Stimulated activated CD4-positive, alpha-beta T cell treated with anti-CD3 and anti-CD28 coated beads, Interleukin-4, amount 100 ng/mL, for 48 hours (primary cell): ENCODE measurements at places on chromosomes 4 and X.
A peak's percentile ranks its signal among the peaks of the same experiment; 100 is the strongest.

GRCh38 chr4:39406763-39407583 is at the start of gene KLB:
TSS of gene KLB (plus strand) at chr4:39406930. CDS start at chr4:39406950, 20 bp downstream.
- DNase-seq: no peak

- no peak for DNase-seq
Measured at GRCh38 chrX:132373610-132374009, 115.2 kb downstream of the MBNL3 start.

GRCh38 chr4:8844976-8845690 is 26.5 kb downstream of the HMX1 start:
- no peak for DNase-seq

DNA sequence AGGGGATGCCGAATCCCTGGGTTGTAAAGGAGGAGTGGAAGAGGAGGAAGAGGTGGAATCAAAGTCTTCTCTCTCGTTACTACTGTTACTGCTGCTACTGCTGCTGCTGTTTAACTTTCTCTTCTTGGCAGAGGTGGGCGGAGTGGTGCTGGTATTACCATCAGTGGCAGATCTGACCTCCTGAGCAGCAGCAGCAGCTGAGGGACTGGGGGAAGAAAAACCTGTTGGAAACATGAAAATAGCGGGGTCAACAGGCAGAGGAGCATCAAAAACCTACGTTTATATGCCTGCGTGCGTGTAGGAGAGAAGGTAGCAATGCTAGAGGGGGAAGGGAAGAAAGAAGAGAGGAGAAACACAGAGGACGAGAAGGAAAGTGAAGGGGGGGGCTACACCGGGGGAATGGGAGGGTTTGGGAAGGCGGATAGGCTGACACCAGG is 339 bp downstream of the CUL4B start:
- peak; percentile 23 for DNase-seq

GRCh38 chr4:151142758-151143157 is 43.3 kb downstream of the RPS3A start:
- DNase-seq: no peak
